ENCODE measurements at places on chromosomes 11 and 22. TPM values are rescaled to one million over a fixed set of nuclear protein-coding genes. Genes with fewer than 3 reads are reported as not detected.
A peak's percentile ranks its signal among the peaks of the same experiment; 100 is the strongest.

DNA sequence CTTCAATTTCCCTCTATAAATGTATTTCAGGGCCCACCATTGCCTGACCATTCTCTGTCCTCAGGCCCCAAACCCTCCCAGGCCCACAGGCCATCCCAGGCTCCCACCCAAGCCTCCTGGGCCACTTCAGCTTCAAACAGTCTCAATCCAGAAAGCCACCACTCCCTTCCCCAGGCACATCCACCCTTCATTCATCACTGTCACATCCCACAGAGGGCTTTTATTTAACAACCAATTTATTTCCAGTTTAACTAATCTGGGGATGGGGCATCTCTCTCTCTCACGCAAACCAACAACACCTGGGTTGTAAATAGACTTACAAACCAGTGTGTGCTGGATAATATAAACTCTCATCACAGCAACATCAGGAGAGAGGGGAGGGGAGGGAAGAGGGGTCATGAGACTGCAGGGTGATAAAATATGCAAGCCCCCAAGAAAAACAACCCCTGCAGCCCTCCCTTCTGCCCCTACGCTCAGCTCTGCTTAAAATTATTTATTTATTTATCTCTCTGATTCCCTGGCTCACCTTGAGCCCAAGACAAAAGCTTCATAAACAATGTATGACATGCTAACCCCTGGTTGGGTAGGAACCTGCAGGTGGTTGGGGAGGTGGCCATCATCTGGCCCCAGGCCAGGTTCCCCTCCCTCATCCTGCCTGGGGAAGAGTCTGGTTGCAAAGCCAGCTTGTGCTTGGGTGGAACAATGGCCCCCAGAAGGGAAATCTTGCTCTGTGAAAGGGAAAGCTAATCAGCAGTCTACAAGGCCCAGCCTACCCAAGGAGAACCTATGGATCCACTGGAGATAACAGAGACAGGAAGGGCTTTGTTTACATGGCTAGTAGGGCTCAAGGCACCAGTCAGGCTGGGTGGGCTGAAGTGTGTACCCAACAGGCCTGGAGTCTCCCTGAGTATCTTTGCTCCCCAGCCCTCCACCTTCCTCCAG lies 359.2 kb downstream of the BUD13 start:
- H3K27ac ChIP-seq: no peak overlapping the region
- no peaks in the 10 kb centered on the region for H3K36me3 ChIP-seq
- H3K4me3 ChIP-seq: no peak overlapping the region
- DNase-seq: peak; percentile 8

GRCh38 chr22:38866024-38866398 lies 6.0 kb downstream of the CBX6 start:
- H3K27me3 ChIP-seq: peaks cover 10% of the 10 kb centered on the region

DNA sequence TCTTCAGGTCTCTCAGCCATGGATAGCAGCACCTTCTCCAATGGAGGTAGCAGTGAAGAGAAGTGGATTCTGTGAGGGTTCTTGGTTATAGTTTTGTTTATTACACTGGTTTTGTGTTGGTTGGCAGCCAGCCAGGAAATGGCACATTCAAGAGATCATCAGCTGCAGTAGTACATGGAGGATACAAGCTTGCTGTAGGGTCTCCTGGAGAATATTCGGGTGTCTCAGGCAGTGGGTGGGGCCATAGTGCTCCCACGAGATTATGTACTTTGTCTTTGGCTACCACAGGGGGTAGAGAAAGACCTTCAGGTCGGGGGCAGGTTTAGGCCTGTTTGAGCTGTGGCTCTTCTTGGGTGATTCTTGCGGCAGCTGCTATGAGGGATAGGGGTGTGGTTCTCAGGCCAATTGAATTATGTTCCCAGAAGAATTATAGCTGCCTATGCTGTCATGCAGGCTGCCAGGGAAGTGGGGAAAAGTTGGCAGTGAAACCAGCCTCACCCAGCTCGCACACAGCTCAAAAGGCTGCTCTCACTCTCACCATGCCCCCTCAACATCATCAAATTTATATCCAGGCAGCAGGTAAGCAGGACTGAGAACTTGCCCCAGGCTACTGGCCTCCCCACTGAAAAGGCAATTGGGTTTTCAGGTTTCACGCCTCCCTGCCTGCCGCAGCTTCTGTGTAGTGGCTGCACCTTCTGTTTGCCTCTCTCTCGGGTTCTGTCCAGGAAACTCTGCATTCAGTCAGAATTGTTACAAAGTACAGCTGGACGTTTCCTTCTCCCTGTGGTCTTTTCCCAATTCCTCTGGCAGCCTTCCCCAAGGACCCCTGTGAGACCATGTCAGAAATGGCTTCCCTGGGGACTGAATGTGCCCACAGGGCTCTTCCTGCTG lies 435.5 kb downstream of the LUZP2 start:
- no peaks in the 10 kb centered on the region for H3K36me3 ChIP-seq
- no peak overlapping the region for H3K27ac ChIP-seq
- peaks cover 6% of the 10 kb centered on the region for H3K4me1 ChIP-seq
- DNase-seq: no peak

The CSF2RB gene
- 12.0 TPM for total RNA-seq

The TUB gene
- 2.9 TPM for total RNA-seq

The PHOX2A gene
- not detected for total RNA-seq
